ENCODE measurements at places on chromosomes 6 and 20.

DNA sequence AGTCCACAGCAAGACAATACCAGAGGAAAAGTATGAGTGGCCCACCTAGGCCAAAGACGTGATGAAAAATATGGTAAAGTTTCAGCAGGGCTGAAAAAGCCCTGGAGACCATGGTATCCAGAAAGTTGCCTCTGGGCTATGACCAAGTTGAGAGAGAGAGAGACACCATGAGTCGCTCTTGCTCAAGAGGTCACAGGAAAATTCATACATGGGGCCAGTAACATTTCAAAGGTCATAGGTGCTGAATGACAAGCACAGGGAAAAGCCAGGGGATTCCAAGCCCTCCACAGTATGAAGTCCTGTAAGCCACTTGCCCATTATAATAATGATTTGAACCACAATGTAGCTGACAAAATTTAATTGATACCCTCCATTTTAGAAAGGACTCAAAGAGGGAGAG, 657.7 kb upstream of the CITED2 start:
- no peak for DNase-seq

GRCh38 chr6:13124131-13124530, 204.2 kb downstream of the TBC1D7 start:
- DNase-seq = no peak

DNA sequence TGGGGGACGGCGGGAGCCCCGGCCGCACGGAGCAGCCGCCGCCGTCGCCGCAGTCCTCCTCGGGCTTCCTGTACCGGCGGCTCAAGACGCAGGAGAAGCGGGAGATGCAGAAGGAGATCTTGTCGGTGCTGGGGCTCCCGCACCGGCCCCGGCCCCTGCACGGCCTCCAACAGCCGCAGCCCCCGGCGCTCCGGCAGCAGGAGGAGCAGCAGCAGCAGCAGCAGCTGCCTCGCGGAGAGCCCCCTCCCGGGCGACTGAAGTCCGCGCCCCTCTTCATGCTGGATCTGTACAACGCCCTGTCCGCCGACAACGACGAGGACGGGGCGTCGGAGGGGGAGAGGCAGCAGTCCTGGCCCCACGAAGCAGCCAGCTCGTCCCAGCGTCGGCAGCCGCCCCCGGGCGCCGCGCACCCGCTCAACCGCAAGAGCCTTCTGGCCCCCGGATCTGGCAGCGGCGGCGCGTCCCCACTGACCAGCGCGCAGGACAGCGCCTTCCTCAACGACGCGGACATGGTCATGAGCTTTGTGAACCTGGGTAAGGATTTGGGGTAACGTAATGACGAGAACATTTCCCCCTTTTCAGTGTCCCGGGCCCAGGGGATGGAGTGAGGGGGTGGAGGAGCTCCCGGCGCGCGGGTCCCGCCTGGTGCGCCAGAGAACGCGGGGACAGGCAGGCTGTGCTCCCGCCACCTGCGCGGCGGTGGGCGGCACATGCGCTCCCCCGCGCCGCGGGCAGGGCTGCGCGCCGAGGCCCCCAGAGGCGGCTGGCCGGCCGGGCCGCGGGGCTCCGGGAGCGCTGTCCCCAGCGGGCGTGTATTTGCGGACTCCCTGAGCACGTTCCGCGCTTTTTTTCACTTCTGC, 1.4 kb downstream of the BMP6 start:
- no peak for DNase-seq

- no peak for DNase-seq
Measured at GRCh38 chr6:110613356-110613755, 136.9 kb upstream of the SLC22A16 start.

GRCh38 chr6:115819506-115819905, 241.2 kb downstream of the FRK start:
- DNase-seq = no peak

GRCh38 chr6:51029561-51029960, 210.9 kb downstream of the TFAP2B start:
- DNase-seq = no peak

- DNase-seq = no peak
Measured at GRCh38 chr6:23176883-23177282, 607.5 kb downstream of the HDGFL1 start.

- no peak for DNase-seq
Measured at GRCh38 chr6:162964488-162965140, 236.8 kb downstream of the PACRG start.

- DNase-seq = no peak
Measured at GRCh38 chr6:21664314-21665109, 71.0 kb downstream of the SOX4 start.

- no peak for DNase-seq
Measured at GRCh38 chr6:144834426-144835038, 549.4 kb downstream of the UTRN start.

DNA sequence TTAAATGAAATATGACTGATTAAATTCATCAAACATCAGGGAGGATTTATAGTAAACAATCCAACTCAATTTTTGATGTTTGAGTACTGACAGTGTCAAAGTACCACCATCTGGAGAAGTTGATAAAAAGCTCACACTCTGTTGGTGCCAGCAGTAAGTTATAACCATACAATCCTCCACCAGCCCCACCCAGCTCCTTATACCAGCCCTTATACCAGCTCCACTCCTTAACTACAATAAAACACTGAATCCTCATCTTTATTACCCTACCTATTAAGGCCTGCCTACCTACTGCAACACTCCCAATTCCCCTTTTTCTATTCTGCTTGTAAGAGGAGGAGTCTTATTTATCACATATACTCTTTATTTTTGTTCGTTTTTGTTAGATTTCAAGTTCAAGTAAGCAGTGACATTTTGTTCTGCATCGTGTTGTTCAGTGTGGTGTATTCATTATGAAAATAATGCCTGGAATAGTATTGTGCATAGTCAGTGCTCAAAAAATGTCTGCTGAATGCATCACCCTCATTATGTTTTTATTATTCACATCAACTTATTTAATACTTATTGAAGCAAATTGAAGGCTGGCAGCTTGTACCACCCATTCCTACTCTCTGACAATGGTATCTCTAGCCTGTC, 954.7 kb upstream of the ADGRB3 start:
- DNase-seq = no peak

DNA sequence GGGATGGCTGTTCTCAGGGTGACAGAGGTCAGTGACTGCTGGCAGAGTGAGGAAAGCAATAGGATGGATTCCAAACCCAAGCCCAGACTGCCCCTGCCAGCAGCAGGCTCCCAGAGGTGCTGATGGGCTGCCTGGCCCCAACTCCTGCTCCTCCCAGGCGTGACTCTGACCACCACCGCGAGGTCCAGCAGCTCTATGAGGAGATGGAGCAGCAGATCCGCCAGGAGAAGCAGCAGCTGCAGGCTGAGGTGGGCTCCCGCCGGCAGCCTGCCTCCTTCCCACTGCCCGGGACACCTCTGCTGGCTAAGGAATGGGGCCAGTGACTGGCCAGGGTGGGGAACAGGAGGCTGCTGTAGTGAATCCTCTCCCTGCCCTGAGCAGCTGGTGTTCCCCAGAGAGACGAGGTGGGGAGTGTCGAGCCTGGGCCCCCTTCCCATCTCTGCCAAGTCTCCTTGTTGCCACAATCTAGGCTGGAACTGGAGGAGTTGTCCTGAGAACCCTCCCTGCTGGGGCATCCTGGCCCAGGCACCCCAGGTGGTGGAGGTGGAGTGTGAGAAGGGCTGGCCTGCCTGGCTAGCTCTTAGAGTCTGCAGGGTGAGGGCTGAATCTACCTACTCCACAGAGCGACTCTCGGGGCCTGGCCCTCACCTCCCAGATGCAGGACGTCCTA, 20.4 kb downstream of the RAB44 start:
- DNase-seq = no peak

- DNase-seq = no peak
Measured at GRCh38 chr6:28537065-28537464, 11.4 kb downstream of the GPX5 start.

DNA sequence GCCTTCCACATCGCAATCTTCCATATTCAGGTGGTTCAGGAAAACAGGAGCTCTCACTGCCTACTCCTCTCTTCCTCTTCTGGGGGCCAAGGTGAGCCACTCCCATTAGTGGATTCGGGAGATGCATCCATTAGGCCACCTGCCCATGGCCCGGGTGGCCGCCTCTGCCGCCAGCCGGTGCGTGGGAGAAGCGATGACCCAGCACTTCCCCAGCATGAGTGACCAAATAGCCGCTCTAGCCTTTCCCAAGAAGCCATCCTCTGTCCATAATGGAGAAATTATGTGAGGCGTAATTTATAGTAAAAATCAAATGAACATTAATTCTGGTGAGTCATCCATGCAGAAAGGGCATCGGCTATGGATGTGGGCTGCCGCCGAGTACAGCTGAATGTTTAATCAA, 39.4 kb downstream of the GNAS-AS1 start:
- no peak for DNase-seq

- no peak for DNase-seq
Measured at GRCh38 chr6:14807971-14808370, 437.9 kb upstream of the JARID2 start.

- DNase-seq = no peak
Measured at GRCh38 chr6:92647630-92648029, 771.7 kb downstream of the EPHA7 start.

- DNase-seq = no peak
Measured at GRCh38 chr6:139529420-139529819, 155.0 kb upstream of the CITED2 start.

DNA sequence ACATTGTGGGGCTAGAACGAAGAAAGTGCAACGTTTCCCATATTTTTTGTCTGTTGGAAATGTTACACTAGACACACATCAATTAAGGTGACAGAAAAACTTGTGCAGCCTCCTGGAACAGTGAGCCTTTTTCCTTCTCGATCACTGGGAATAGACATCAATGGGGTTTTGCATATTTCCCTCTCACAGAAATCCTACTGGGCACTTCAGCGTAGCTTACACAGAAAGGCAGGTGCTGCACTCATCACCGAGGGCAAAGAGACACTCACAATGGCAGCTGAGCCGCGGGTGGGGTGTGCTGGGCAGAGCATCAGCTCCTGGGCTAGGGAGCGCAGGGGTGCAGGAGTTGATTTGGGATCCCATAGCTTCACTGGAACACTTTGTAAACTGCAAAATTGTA, 64.5 kb downstream of the THBS2 start:
- no peak for DNase-seq

- no peak for DNase-seq
Measured at GRCh38 chr6:66948106-66948505, 1241.1 kb upstream of the EYS start.

DNA sequence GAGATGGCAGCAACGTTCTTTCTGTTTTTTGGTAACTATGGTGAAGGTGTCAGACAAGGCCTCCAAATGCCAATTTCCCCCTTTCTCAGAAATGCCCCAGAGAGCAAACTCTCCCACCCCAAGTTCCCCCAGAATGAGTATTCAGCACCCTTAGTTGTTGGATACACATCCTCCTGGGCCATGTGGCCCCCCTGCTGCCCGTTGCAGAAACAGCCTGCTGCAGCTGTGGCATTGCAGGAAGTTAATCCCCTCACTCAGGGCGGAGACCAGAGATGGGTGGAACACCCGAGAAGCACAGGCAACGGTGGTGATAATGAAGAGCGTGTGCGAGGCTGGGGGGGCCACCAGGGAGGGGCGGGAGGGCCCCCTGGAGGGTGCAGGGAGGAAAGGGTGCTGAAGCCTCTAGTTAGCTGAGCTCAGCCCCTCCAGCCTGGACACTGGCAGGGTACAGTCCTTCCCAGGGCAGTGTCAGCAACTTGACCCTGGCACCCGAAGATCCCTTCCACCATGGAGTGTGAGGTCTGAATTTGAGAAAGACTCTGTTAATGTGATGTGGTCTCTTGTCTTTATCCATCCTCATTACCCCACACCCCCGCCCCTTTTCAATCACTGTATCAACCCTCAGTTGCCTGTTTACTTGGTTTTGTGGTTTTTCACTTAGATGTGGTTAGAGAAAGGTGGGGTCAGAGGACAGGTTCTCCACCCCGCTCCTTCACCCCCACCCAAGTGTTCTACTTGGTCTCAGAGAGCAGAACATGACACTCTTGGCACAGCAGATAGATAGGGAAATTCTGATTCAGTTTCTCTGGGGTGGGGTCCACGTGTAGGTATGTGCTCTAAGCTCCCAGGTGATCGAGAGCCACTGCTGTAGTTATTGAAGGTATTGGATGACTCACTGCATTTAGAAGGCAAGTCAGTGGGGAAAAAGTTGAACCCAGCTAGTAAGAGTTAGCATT, 208.8 kb upstream of the SUPT3H start:
- peak; percentile 88 for DNase-seq

GRCh38 chr6:129678463-129678862, 31.5 kb downstream of the ARHGAP18 start:
- DNase-seq = no peak

DNA sequence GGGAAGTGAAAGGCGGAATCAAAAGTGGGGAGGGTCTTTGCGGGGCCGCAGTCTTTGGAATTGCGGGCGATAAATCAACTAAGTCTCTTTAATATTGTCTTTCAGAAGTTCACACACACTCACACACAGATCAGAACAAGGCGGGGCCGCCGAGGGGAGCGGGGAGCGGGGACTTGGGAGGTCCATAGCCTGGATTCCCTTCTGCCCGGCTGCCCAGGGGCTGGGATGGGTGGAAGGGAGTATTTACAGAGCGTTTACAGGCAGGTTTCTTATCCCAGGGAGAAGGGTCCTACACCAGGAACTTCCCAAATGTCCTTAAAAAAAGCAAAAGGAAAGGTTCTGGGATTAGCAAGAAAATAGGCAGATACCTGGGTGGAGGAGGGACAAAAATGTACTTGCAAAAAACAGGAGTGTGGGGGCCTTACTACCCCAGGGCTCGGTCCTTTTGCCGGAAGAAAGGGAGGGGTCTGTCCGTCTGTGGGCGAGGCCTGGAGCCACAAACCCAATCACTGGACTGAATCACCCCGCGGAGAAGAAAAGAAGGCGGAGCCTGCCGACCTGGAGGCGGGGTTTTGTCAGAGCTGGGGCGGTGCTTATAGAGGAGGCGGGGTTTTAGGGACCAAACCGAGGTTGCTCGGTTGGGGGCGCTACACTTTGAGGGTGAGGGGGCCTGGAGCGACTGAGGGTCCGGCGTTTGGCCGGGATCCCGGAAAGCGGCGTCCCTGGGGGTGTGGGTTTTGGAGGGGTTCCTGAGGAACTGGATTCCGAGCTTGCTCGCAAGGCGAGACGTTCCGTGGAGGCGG, 3.2 kb downstream of the PRRT1 start:
- peak; percentile 58 for DNase-seq

GRCh38 chr20:63692436-63693082, 3.9 kb upstream of the TNFRSF6B start:
- no peak for DNase-seq

DNA sequence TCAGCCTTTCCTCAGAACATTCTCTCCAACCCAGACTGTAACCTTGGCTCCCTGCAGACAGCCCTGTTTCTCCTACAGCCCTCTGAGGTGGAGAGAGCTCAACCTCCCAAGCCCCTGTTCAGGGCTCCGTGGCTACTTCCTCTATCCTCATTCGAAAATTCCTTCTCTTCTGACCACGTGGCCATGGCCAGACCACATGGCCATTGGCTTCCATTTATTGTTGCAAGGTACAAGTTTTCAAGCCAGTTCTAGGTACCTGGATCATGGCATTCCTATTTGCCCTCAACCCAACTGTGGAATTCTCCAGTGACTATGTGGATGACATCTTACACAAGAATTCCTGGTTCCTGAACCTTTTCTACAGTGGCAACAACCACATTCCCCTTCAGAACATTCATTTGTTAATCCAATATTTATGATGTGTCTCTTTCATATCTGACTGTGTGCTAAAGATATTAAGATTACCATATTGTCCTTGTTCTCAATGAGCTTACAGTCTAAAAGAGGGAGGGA, 161.9 kb downstream of the GMPR start:
- DNase-seq = no peak

GRCh38 chr6:147222160-147222838, 18.1 kb downstream of the STXBP5 start:
- no peak for DNase-seq
